NCI-H1930 (cell line): ENCODE measurements at places on chromosomes 13 and 19.

- no peak for DNase-seq
Observed at GRCh38 chr19:5023128-5023571, 54.2 kb downstream of the KDM4B start.

DNA sequence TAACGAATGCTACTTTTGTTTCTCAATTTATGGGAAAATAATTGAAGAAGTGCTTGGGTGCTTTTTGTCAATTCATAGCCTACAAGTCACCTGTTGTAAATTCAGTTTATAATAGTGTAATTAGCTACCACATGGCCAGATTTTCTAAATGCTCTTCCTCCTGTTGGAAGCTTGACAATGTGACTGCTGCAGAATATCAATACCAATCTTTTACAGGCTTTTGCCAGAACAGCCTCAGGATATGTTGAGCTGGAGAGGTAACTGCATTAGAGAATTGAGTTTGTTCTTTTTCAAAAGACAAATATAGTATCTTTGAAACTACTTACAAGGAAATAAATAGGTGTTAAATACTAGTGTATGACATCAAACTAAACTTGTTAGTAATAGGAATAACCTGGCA is 277.8 kb downstream of the POU4F1 start:
- DNase-seq: no peak

DNA sequence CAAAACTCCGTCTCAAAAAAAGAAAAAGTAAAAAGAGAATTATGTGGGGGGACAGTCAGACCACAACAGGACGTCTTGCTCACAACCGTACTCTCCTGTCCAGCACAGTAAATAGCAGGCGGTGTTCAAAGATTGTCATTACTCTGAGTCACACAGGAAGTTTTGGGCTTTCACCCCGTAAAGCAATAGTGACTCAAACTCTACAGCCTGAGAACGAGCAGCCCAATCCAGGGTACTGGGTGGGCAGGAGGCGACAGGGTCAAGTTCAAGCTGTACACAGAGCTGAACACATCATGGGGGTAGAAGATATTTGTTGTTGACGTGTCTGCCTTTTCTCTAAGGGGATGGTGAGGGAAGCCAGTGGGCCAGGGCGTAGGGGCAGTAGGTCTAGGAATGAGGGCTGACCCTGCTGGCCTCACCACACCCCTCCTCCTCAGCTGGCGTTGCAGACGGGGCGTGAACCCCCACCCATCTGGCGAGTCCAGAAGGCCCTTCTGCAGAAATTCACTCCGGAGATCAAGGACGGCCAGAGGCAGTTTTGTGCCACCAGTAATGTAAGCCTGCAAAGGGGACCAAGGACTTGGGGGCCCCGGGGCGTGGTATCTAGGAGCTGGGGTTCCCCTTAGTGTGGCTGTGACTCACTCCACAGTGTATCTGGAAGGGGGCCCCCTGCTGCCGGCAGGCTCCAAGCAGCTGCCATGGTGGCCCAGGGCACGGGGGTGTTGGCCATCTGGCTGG is 23.3 kb downstream of the PRR12 start:
- no peak for DNase-seq

DNA sequence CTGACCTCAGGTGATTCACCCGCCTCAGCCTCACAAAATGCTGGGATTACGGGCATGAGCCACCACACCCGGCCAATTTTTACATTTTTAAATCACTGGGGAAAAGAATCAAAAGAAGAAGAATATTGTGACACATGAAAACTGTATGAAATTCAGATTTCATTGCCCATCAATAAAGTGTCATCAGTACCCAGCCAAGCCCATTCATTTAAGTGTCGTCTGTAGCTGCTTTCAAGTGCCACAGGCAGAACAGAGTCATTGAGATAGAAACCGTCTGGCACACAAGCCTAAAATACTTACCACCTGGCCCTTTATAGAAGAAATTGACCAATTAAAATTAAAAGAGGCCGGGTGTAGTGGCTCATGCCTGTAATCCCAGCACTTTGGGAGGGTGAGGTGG is 15.3 kb downstream of the COLGALT1 start:
- no peak for DNase-seq

GRCh38 chr13:71339005-71339404 is 528.0 kb downstream of the DACH1 start:
- no peak for DNase-seq

GRCh38 chr19:54464630-54465425 is 1.2 kb upstream of the LENG9 start:
- peak; percentile 94 for DNase-seq

DNA sequence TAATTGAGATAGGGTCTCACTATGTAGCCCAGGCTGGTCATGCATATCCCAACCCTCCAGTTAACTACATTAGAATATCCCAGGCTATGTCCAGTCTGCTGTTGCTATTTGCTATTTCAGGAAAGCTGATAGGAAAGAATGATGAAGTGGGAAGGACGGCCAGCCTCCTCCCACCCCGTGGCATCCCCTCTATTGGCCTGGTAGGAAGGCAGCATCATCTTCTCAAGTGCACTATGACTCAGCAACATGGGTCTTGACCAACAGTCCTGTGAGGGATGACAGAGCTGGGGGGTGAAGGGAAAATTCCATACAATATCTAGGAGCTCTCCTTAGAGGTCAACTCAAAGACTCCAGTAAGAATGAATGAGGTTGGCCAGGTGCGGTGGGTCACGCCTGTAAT is 48.0 kb upstream of the ABCC4 start:
- DNase-seq: no peak

- no peak for DNase-seq
Observed at GRCh38 chr19:8641908-8642547, 11.6 kb downstream of the NFILZ start.

DNA sequence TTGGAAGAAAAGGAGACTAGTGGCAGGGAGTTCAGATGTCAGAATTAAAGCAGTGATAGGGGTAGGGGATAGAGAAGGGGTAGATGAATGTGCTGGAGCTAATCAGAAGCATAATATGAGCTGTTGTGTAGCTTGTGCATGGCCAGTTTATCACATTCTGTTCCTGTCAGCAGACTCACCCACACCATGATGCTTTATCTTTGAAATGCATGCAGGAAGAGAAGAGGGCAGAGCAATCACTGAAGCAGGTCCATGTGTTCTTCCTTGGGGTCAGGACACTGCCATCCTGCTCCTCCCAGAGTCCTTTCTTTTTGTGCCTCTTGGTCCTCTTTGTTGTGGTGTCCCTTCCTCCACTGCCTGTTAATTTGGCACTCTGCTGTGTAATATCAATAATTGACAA is 5.8 kb downstream of the CHAMP1 start:
- DNase-seq: no peak

GRCh38 chr19:3698974-3699740 is 1.1 kb downstream of the PIP5K1C start:
- no peak for DNase-seq

GRCh38 chr19:4636151-4636717 is 3.1 kb upstream of the TNFAIP8L1 start:
- no peak for DNase-seq

- no peak for DNase-seq
Observed at GRCh38 chr13:57264965-57265364, 98.0 kb downstream of the PRR20E start.

GRCh38 chr13:52862358-52863206 is 14.1 kb upstream of the PCDH8 start:
- peak; percentile 30 for DNase-seq

GRCh38 chr13:29131881-29132668 is 311.9 kb downstream of the MTUS2 start:
- DNase-seq: no peak

DNA sequence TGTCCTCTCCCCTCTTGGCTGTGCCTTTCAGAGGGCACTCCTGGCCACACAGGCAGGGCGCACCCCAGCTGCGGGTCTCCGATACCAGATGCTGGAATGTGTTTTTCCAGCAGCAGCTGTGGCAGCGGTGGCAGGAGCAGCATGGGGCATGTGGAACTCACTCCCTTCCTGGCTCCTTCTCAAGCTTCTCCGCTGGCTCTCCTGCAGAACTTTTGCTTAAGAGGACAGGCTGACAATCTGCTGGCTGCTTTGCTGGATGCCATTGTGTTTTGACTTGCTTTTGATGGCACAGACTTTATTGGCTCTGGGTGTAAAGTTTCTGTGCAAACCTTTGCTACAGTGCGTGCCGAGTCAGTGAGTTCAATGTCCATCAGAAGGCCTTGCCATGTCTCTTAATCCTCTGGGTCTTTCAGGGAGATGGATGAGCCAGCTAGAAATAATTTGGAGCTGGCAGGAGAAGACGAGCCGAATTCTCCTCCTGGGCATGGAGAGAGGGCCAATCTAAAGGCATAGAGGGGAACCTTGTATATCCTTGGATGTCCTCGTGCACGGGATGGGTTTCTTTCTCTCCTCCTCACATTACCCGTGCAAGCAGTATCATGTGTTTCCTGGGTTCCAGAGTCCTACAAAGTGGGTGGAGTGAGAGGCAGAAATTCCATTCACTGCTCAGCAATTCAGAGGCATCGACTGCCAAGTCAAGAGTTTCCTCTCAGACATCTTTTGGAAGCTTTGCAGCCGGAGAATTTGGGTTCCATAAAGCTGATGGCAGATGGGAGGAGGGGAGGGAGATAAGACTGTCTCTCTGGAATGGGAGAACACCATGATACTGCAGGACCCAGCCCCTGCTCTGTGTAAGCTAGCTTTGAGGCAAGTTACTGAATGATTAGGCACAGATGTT is 231.2 kb downstream of the FGF9 start:
- DNase-seq: no peak

GRCh38 chr19:39507715-39508364 is 7.1 kb upstream of the SELENOV start:
- no peak for DNase-seq

GRCh38 chr13:79228972-79229371 is 177.1 kb downstream of the RBM26 start:
- DNase-seq: no peak

GRCh38 chr19:40466219-40466984 is 399 bp upstream of the SPTBN4 start:
- no peak for DNase-seq

- DNase-seq: no peak
Observed at GRCh38 chr13:38943231-38943630, 47.4 kb downstream of the STOML3 start.

DNA sequence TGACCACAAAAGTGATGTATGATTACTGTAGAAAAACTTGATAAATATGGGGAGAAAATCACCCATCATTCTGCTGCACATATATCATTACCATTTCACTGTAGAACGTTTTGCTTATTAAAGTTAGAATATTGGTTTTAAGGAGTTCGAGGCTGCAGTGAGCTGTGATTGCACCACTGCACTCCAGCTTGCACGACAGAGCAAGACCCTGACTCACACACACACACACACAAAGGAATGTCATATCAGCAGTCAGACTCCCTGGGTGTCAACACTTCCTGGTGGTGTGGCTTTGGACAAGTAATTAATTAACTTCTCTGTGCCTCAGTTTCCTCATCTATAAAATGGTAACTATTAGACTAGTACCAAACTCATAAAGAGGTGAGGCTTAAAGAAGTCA is 11.3 kb upstream of the PNMA8A start:
- no peak for DNase-seq

DNA sequence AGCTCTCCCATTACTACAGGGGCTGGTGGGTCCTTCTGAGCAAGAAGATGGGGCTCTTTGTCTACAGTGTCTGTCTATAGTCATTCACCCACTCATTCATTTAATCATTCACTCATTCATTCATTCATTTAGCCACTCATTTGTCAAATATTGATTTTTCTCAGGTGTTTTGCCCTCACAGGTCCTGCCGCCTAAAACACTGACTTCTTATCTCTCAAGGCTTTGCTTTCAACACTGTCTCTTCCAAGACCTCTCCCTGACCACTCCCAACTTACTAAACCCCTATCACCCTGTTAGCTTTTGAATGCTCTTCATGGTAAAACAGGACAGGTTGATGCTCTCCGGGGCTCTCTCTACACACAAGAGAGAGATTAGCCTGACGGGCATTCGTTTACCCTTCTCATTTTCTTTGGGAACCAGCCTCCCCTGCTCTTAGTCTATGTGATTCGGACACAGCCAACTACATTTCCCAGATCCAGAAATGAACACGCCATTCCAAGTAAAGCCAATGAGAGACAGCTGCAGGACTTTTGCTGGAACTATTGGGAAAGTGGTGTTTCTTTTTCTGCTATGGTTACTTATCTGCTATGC is 22.7 kb downstream of the FAM187B start:
- DNase-seq: no peak

DNA sequence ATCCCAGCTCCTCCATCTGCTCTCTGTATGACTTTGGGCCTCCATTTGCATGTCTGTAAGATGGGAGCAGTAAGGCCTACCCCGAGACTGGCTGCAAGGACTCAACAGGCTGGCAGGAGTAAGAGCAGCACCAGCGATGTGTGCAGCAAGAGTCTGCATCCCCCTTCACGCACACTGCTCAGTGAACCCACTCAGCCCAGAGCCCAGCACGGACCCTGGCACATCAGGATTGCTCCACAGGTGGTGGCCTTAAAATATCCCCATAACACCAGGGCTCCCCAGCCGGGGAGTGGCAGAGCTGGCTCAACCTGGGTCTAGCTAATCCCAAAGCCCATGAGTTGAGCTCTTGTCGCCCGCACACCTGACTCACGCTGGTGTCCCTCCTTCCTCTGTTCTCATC is 23.4 kb downstream of the VRK3 start:
- no peak for DNase-seq
